CD4-positive, alpha-beta T cell treated with Interferon alpha-2 for 1 hour (primary cell): ENCODE measurements at places on chromosomes 11 and 22.

- no peak for DNase-seq
Measured at GRCh38 chr22:35380013-35380412, 883 bp upstream of the HMOX1 start.

- DNase-seq = no peak
Measured at GRCh38 chr11:130403271-130403804, 25.1 kb downstream of the ADAMTS8 start.

GRCh38 chr22:29306175-29306834 lies at the start of gene GAS2L1:
TSS of gene GAS2L1 (plus strand) at chr22:29306650. CDS start at chr22:29308106, 1,456 bp downstream.
- peak; percentile 34 for DNase-seq

DNA sequence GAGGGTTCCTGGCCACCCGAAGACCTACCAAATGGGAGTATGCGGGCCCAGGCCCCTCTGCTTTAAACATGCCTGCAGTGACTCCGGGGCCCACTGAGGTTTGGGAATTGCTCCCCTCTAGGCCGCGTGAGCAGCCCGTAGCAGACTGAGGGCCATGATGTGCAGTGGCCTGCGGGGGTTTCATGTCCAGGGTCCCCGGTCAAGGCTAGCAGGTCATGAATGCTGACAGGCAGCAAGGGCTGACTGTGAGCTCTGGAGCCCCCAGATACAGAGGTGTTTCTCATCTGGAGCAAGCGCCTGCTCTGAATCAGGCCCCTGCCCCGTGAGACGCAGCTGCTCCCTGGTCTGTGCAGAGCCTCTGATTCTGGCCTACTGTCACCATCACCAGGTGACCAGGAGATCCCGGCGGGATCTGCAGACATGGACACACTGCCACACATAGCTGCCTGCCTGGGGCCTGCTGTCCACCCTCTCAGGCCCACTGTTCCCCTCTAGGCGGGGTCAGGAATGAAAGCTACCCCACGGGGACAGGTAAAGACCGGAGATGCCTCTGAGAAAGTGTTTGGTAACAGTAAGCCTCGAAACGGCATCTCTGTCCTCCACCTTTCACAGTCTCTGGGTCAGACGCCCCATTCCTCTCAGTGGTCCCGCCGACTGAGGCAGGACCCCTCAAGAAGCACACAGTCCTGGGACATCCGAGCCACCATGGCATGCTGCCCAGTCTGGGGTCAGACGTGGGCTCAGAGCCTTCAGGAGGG lies 73.3 kb downstream of the PARVB start:
- no peak for DNase-seq

DNA sequence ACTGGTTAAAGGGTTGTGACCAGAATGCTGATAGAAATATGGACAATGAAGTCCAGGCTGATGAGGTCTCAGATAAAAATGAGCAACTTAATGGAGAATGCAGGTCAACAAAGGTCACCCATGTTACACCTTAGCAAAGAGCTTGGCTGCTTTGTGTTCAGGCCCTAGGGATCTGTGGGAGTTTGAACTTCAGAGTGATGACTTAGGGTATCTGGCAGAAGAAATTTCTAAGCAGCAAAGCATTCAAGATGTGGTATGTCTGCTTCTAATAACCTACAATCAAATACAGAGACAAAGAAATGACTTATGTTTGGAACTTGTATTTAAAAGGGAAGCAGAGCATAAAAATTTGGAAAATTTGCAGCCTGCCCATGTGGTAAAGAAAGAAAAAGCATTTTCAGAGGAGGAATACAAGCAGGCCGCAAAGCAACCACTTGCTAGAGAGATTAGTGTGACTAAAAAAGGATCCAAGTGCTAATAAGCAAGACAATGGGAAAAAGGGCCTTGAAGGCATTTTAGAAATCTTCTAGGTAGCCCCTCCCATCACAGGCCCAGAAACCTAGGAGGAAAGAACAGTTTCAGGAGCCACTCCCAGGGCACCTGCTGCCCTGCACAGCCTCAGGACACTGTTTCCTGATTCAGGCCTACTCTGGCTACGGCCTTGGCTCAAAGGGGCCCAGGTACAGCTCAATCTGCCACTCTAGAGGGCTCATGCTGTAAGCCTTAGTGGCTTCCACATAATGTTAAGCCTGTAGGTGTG lies 41.3 kb downstream of the TNKS1BP1 start:
- no peak for DNase-seq

- no peak for DNase-seq
Measured at GRCh38 chr22:32281072-32281471, 25.9 kb upstream of the SLC5A4 start.

DNA sequence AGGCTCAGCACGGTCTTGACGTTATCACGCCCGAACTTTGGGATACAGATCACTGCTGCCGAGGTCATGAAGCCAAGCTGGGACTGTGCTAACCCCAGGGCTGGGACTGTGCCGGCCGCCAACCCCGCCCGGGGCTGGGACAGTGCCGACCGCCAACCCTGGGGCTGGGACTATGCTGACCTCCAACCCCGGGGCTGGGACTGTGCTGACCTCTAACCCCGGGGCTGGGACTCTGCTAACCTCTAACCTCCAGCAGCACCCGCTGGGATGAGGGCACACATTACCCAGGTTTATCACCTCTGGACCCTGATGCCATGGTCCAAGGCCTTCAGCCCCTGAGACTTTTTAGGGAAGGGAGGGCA lies 129.7 kb downstream of the IGLL1 start:
- DNase-seq = no peak

GRCh38 chr11:73340164-73340563 lies 32.1 kb downstream of the ARHGEF17 start:
- no peak for DNase-seq

DNA sequence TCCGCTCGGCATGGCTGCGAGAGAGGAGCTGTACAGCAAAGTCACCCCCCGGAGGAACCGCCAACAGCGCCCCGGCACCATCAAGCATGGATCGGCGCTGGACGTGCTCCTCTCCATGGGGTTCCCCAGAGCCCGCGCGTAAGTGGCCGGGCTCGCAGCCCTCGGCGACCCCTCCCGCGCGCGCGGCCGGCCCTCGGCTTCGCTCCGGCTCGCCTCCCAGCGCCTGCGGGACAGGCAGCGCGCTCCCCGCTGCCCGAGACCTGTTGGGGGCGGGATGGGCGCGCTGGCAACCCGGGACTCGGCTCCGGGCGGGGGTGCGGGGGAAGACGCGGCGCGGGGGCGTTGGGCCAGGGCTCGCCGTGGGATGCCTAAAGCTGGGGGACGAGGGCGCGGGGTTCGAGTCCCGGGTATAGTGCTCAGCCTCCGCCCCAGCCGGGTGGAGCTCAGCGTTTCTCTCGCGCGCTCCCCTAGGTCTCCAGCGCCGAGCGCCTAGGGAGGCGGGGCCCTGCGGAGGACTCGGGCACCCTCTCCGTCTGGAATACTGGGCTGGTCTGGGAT lies 630 bp downstream of the UBASH3B start:
- peak; percentile 29 for DNase-seq

DNA sequence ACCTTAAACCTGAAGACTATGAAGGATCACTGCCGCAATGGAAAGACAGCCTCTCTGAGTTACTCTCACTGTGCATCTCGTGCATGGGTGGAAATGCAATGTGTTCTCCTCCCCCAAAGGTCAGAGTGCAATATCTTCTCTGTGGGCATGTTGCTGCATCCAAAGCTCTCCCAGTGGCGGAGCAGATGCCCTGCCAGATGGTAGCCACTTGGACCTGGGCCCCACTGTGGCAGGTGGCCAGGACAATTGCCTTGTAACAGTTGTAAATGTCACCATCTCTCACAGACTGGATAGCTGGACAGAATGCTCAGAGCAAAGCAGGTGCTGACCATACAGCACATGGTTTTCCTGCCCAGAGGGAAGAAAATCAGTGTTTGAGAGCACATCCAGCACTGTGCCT lies 542.0 kb downstream of the FAM181B start:
- DNase-seq = no peak

GRCh38 chr11:68500206-68500605 lies 39.7 kb downstream of the PPP6R3 start:
- DNase-seq = no peak

DNA sequence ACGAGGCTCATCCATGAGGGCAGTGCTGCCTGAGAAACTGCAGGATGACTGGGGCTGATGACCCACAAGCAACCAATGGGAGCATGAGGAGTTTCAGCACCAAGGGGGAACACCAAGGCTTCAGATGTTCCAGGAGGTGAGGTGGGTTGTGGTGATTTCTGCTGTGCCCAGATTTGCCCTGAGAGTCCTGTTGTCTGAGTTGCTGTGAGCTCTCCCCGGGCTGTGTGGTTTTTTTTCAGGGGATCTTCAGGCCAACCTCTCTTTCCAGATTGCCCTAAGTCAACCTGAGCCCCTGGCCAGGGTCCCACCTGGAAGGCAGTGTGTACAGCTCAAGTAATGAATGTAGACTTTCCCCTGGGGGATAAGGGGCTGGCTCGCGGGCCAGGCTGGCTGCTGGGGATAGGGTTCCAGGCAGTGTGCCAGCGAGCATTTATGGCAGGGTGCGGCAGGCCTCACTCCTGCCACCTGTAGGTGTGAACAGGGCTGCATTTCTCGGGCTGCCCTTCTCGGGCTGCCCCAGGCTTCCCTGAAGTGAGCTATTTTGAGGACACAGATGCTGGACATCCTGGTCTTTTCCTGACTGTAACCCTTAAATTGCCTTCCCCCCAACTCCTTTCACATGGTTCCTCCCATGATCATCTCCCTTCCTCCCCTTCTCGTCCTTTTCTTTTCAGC lies 9.8 kb downstream of the SLC22A6 start:
- no peak for DNase-seq

DNA sequence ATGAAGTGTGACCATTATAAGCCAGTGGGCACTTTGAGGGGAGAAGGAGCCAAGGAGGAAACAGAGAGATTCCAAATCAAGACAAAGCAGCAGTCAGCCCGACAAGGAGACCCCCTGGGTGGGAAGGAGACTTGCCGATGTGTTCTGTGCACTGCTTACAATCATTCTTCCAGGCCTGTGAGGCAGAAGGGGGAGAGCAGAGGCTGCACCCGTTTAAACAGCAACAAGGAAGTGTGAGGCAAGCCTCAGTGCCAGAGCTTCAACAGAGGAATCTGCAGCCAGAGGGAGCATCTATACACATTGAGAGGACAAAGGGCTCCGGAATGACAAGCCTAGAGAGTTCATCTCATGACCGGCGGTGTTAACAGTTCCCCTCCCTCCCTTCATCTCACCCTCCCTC lies 121.1 kb downstream of the NXPE2 start:
- no peak for DNase-seq

GRCh38 chr11:103946793-103947545 lies 89.5 kb upstream of the DDI1 start:
- no peak for DNase-seq

DNA sequence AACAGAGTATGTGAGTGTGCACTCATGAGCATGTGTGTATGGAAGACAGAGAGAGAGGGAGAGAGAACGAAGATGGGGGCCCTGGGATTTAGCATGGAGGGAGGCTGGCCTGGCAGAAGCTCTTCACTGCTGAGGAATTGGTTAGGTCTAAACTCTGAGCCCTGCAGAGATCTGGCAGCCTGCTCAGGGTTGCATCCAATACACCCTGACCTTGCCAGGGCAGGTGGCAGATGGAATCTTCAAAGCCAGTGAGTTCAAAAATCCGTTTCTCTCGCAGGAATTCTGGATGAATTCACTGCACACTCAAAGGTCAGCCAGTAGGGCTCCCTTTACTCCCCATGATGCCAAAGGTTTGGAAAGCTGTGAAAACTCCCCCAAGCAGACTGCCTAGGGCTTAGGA lies 61.4 kb upstream of the OLFML1 start:
- no peak for DNase-seq

DNA sequence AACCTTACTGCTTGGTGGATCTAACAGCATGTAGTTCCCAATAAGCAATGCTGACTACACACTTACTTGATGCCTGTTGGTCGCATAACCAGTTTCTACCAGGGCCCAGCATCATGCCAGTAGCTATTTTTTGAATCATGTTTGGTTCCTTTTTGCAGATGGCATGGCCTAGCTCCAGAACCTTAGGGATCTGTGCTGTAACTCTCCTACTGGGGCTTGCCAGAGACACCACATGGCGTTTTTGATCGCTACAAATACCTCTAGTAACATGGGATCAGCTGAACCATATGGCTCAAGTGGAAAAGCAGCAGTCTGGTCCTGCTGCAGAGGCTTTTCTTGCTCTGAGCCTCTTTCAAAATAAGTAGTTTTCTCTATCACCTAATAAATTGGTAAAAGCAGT lies 654.6 kb upstream of the API5 start:
- DNase-seq = no peak

- DNase-seq = no peak
Measured at GRCh38 chr22:20627432-20627831, 120.0 kb downstream of the MED15 start.

- DNase-seq = no peak
Measured at GRCh38 chr11:59818572-59818971, 8.0 kb upstream of the MRPL16 start.

DNA sequence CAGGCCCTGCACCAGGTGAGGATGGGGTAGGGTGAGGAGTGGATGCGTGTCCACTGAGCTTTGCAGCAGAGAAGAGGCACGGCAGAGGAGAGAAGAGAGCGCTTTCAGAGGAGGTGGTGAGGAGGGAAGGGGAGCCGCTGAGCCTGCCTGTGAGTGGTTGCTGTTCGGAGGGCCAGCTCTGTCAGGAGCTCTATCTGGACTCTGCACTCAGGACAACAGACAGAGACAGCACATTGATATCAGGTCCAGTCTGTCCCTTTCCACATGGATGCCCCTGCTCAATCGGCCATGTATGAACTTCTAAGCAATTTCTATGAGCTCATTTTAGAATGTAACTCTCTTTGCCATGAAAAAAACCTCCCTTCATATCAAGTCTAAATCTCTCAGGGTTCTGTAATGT lies 158.6 kb downstream of the KIRREL3 start:
- no peak for DNase-seq

- no peak for DNase-seq
Measured at GRCh38 chr11:115208808-115209259, 295.4 kb downstream of the CADM1 start.

DNA sequence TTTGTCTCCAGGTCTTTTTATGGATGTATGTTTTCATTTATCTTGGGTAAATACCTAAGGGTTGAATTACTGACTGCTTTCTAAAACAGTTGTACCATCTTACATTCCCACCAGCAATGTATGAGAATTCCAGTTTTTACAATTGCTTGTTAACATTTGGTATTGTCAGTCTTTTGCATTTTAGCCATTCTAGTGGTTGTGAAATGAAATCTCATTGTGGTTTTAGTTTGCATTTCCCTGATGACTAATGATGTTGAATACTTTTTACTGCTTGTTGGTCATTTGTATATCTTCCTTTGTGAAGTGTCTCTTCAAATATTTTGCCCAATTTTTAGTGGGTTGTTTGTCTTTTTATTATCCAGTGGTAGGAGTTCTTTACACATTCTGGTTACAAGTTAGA lies 92.8 kb downstream of the ARFGAP2 start:
- DNase-seq = no peak

- DNase-seq = no peak
Measured at GRCh38 chr22:44596396-44597125, 98.5 kb upstream of the RTL6 start.

DNA sequence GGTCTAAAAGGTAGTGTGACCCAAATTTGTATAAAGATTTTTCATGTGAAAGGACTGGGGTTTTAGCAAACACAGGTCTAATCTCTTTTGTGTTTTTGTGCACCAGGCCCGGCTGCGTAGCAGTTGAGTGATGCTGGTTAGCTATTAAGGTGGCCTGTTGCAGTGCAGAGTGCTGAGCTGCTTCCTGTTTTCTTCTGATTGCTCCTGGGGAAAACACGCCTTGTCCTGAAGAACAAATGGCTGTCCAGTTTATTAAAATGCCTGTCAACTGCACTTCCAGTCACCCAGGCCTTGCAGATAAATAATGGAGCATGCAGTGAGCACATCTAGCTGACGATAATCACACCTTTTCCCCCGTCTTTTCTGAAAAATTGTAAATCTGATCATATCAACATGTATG lies 1.8 kb downstream of the SRSF8 start:
- peak; percentile 90 for DNase-seq

GRCh38 chr22:36864454-36865215 lies 3.8 kb downstream of the NCF4 start:
- DNase-seq = no peak
